ENCODE measurements at places on chromosomes 3 and 15.

GRCh38 chr15:75431270-75431669 lies 20.2 kb downstream of the SIN3A start:
- DNase-seq, result no peak

DNA sequence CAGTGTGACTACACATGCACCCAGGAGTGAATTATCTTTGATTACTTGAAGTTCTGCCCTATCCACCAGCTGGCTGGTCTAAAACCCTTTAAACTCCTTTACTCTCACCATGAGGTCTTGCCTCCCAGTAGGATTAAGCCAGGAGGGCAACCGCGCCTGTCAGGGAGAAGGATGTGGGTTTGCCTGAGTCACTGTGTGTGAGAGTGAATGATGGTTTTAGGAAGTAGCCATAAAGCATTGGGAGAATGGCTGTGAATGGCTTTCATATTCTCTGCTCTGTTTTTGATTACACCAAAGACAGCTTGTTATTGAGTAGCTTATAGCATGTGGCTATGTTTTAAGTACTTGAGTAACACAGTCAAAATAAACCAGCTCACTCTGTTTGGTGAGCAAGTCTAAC lies 637.7 kb upstream of the TBL1XR1 start:
- no peak for DNase-seq

DNA sequence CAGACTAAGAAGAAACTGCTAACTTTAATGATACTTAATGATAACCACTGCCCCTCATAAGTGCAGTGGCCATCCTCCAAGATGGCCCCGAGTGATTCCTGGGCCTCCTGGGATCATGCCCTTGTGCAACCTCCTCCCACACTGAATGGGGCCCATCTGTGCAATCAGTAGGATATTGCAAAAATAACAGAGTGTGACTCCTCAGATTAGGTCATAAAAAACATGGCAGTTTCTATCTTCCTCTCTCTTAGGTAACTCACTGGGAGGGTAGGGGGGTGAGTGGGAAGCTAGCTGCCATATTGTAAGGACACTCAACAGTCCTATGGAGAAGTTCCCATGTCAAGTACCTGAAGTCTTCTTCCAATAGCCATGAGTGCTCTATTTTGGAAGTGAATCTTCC lies 173.0 kb downstream of the SHQ1 start:
- DNase-seq, result no peak

GRCh38 chr3:20141851-20142250 lies 44.2 kb downstream of the SGO1 start:
- DNase-seq, result no peak

GRCh38 chr15:89652666-89653065 lies 2.6 kb downstream of the KIF7 start:
- no peak for DNase-seq

DNA sequence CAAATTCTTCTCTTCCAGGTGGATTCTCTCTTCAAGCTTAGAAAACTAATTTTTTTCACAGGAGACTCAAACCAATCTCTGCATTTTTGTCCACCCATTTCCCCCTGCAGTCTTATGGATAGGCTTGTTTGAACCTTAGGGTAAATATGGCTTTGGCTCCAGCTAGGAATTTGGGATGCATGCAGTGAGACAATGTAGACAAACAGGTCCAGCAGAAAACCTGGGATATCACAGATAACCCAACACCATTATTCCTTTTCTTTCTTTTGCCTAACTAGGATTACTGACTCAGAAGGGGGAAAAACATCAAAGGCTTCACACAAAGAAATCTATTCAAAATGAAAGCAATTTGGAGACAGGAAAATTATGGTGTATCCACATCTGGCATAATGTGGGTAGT lies 11.2 kb upstream of the SEMA5B start:
- no peak for DNase-seq

DNA sequence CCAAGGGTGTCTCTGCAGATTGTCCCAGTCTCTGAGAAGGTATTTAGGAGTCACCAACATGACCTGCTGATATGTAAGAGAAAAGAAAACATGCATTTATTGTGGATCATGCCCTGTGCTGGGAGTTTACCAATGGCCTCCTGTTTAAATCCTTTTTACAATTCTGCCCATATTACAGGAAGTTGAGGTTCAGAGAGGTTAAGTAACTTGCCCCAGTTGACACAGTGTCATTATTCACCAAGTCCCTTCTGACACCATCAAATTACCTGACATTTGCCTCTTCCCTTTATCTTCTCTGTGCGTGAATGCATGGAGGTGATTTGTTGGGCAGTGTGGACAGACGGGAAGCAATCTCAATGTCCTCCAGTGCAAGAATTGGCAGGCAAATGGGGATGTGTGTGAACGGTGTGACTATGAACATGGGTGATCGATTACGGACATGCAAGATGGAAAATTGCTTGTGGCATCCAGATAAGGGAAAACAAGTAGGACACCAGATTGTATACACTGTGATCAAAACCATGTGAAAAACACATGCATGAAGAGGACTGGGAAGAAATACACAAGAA lies 27.3 kb downstream of the ZNF710 start:
- DNase-seq, result no peak

- DNase-seq, result no peak
Measured at GRCh38 chr15:30042556-30042955, 40.2 kb upstream of the GOLGA8J start.

GRCh38 chr3:167885277-167885676 lies 149.8 kb downstream of the SERPINI1 start:
- no peak for DNase-seq

DNA sequence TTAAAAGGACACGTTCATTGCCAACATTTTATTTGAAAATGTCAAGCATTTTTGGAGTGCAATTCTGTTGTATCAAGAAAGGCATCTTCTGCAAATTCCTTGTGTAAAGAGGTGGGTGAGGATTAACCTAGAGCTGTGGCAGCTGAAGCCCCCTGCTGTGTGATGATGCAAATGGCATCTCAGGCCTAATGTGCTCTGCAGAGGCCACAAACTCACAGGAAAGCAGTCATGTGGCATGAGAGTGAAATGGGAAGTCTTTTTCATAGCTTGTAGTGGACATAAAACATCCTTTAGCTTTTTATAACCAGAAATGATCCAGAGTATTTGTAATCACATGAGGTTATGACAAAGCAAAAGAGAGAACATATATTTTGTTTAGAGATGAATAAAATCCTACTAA lies 6.4 kb downstream of the CADM2 start:
- no peak for DNase-seq

- DNase-seq, result no peak
Measured at GRCh38 chr3:4722103-4722502, 229.0 kb downstream of the ITPR1 start.

GRCh38 chr15:85120351-85121113 lies 138.9 kb downstream of the PDE8A start:
- no peak for DNase-seq

DNA sequence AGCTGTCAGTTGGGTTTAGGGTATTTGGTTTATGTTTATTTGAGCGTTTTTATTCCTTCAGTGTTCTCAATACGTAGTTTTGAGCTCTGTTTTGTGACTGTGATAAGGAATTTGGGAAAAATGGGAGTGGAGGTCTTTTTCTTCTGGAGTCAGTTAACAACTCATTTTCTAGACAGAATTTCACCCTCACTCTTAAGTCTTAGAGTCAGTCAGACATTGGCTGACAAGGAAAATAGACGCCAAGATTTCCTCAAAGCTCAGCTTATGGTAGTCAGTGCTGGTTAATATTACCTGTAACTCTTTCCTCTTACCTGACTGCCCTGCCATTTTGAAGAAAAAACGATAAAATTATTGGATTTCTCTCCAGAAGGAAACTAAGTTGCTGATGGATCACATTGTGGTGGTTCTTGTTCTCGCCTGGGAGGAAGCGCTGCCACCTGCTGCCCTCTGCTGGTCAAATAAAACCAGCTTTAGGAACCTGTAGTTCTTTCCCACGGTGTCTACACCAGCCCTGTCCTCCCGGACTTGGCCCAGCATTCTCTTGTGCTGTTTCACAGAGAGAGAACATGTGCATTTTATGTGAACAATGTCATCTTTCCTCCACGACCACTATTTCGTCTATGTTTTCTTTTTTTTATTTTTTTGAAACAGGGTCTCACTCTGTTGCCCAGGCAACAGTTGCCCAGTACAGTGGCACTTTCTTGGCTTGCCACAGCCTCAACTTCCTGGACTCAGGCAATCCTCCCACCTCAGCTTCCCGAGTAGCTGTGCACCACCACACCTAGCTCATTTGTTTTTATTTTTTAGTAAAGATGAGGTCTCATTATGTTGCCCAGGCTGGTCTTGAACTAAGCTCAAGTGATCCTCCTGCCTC lies 41.4 kb upstream of the UMPS start:
- DNase-seq, result peak; percentile 86

GRCh38 chr3:176526225-176526624 lies 671.1 kb downstream of the TBL1XR1 start:
- no peak for DNase-seq

GRCh38 chr3:73580343-73580742 lies 44.4 kb downstream of the PDZRN3 start:
- DNase-seq, result no peak
